ENCODE measurements at places on chromosomes 6 and 20. TPM values are rescaled to one million over a fixed set of nuclear protein-coding genes. Genes with fewer than 3 reads are reported as not detected.
A peak's percentile ranks its signal among the peaks of the same experiment; 100 is the strongest.

- no peak for DNase-seq
Observed at GRCh38 chr6:81683912-81684311, 68.6 kb downstream of the TENT5A start.

- DNase-seq = no peak
Observed at GRCh38 chr6:85041376-85041775, 277.0 kb upstream of the TBX18 start.

GRCh38 chr6:118401325-118401975 is 146.6 kb upstream of the PLN start:
- DNase-seq = no peak

DNA sequence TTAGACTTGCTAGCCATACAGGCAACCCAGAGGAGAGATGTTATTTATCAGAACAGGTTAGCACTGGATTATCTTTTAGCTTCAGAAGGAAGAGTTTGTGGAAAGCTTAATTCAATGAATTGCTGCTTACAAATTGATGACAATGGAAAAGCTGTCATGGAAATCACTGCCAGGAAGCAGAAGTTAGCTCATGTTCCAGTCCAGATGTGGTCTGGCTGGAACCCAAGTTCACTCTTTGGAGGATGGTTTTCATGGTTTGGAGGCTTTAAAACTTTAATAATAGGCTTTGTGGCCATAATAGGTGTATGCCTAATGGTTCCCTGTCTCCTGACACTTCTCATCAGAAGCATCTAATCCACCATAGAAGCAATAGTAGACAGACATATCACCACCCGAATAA is 699.0 kb downstream of the PHF3 start:
- DNase-seq = no peak

DNA sequence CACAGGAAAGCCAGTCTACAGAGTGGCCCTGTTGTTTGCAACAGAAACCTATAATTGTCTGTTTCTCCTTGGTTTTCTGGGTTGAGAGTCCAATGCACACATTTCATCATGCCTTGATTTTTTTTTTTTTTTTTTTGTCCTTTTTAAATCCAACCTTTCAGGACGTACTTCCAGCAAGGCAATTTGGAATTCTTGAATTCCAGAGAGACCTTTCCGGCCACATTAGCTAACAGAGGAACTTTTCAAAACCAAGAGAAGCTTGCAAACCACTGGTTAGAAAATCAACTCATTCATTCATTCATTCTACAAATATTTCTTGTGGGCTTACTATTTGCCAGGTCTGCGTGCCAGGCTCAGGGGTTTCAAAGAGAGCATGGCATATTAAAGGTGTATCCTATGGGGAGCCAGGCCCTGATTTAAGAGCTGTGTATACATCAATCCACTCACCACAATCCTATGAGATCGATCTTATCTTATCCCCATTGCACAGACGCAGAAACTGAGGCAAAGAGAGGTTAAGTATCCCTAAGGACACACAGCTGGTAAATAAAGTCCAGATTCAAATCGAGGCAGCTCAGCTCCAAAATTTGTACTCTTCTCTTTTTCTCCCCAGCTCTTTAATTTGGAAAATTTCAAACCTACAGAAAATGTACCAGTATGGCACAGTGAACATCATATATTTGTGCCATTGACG is 43.0 kb downstream of the EYA2 start:
- no peak for DNase-seq

DNA sequence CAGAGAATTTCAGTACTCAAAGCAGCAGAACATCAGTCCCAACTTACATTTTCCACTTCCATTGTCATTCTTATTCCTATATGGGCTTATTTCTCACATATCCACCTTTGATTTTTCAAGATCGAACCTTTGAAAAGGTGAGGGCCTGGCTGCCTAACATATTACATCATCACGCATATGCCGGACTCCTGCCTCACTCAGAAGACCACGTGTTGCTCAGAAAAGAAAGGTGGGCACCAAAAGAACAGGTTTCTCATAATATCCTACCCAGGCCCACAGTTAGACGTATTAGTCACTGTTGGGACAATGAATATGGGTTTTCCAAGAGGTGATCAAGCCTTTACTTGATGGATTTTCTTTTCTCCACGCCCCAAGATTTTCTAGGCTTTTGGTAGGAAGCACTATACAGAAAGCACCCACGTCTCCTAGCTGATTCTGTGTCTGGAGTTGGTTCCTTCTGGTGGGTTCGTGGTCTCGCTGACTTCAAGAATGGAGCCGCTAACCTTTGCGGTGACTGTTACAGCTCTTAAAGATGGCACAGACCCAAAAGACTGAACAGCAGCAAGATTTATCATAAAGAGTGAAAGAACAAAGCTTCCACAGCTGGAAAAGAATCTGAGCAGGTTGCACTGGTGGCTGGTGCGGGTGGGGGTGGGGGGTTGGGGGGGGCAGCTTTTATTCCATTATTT is 168.9 kb downstream of the ATXN1 start:
- DNase-seq = no peak

- no peak for DNase-seq
Observed at GRCh38 chr6:27758491-27758890, 153.7 kb downstream of the OR2B2 start.

- DNase-seq = no peak
Observed at GRCh38 chr6:28003661-28004060, 46.6 kb downstream of the OR2B6 start.

- no peak for DNase-seq
Observed at GRCh38 chr20:47676219-47676721, 109.0 kb downstream of the SULF2 start.

GRCh38 chr20:51335329-51335841 is 207.1 kb downstream of the NFATC2 start:
- no peak for DNase-seq

DNA sequence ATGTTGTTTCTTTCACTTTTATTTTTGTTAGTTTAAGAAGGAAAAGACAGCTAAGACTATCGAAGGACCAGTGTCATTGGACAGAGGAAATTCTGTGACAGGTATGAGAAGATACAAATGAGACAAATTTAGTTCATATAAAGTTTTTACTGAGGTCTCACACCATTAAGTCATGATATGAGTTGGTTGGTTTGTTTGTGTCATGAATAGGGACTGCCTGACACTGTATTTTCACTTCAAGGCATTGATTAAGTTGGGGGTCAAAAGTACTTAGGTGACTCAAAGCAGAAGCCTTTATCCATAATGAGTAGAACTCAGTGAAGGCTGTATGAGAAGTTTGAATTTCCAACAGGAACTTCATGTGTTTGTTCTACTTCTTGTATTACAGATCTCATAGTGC is 21.3 kb upstream of the HIVEP2 start:
- DNase-seq = no peak

GRCh38 chr20:24439737-24440387 is 29.6 kb upstream of the SYNDIG1 start:
- DNase-seq = no peak

DNA sequence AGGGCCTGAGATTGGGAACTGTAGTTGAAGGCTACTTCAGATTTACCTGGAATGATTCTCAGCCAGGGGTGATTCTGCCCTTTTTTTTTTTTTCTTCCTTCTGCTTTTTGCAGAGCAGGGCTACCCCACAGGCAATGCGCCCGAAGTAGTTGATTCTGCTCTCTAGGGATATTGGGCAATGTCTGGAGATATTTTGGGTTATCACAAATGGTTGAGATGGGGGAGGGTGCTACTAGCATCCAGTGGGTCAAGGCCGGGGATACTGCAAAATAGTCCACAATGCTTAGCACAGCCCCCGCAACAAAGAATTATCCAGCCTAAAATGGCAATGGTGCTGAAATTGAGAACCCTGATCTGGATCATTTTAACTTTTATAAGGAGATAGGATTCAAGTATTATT is 71.2 kb upstream of the ZMYND8 start:
- no peak for DNase-seq

DNA sequence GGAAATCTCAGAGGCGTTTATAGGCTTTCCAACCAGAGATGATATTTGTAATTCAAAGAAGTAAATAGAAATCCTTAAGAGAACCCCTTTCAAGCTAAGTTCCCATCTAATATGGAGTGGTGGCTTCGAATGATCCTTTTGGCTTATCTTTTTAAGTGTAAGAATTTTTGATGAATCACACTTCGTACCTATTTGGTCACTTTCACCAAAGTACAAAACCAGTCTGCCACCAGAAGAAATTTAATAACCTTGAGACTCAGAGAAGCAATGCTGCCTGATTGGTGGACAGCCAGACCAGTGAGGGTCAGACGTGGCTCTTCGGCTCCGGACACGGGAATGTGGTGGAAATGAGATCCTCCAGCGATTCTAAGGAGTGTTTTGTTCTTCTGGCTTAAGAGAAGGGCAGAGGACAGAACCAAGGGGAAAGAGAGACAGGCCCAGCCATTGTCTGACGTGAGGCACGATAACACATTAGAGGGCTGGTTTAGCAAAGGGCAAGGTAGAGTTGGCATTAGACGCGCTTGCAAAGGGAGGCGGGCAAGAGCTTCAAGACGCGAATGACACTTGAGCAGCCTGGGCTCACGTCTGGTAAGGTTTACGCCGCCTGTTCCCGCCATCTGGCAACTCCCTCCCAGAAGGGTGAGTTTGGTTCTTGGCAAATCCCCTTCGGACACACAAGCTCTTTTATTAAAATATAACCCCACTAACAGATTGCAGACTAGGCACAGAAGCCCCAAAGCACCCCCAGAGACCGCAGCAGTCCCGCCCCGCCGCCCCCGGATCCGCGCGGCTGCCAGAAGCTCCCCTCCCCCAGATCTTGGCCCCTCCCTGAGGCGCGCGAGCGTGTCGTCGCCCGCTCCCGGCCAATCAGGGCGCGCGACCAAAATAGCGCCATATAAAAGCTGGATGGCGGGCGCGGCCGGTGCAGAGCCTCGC is 50.0 kb upstream of the EZR start:
- peak; percentile 90 for DNase-seq

GRCh38 chr20:878511-879307 is 37.4 kb downstream of the ANGPT4 start:
- no peak for DNase-seq

- no peak for DNase-seq
Observed at GRCh38 chr20:17590245-17590644, 20.4 kb downstream of the DSTN start.

DNA sequence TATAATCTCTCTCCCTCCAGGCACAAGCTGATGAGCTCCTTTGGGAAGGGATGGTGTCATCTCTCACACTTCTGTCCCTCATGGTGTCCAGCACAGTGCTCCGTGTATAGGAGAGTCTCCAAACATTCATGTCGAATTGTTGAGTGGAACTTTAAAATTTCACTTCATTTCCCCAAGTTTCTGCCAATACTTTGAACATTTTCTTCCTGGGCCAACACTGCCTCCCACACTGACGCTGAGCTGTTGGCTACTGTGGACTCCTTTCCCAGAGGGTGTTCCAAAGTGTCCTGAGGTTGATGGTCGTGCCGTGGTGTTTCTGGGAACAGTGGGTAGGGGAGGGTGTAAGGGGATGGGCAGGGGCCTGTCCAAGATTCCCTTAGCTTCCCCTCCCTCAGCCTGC is 122.7 kb downstream of the TIAM2 start:
- no peak for DNase-seq

DNA sequence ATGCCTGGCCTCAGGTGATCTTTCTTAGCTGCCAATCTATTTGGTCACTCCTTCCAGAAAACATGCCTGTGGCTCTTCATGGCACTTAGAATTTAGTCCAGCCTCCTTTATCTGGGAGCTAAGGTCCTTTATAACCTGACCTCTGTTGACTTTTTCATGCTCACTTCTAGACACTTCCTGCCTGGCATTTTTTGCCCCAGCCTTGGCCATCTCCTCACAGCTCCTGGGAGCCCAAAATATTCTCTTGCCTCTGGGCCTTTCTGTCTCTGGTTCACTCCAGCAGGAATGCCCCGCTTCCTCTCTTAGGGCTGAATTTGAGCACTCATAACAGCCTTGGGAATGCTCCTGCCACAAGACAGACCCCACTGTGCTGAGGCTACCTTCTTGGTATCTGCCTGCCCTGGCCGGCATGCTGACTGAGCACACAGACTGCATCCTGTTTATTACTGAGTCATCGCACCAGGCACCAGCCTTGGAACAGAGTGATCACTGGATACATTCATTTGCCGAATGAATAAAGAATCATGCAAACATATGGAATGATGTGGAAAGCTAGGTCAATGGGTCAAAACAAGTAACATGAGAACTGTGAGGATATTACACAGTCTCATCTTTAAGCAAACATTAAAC is 5.8 kb upstream of the EEF1E1 start:
- DNase-seq = no peak

- DNase-seq = no peak
Observed at GRCh38 chr20:6942266-6942665, 174.8 kb downstream of the BMP2 start.

DNA sequence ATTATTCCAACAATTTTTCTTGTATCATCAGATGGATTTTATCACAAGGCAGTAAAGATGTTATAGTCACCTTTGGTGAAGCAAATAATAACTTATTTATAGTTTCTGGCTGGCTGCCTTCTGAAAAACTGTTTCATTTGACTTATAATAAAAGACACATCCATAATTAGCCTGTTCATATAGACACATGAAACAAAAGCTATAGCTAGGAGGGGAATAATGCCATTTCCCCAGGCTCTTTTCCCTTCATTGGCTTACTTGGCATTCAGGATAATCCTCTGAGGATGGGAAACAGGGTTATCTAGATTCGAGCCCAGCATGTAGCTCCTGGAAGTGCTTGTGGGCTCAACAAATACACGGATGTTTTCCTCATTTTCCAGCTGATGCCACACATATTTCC is 17.5 kb downstream of the MMP24 start:
- no peak for DNase-seq

DNA sequence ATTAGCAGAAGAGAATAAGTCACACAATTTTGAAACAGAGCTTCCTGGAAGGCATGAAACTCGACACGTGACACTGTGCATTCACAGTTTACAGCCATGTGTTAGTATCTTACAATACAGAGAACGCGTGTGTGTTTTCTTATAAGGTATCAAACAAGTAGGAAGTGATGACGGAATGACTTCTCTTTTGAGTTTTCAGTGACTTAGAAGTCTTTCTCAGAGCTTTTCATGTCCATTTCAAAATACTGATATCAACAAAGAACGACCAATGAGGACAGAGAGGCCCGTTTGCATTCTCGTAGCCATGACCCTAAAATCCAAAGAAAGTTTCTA is 36.6 kb upstream of the DUSP22 start:
- no peak for DNase-seq

DNA sequence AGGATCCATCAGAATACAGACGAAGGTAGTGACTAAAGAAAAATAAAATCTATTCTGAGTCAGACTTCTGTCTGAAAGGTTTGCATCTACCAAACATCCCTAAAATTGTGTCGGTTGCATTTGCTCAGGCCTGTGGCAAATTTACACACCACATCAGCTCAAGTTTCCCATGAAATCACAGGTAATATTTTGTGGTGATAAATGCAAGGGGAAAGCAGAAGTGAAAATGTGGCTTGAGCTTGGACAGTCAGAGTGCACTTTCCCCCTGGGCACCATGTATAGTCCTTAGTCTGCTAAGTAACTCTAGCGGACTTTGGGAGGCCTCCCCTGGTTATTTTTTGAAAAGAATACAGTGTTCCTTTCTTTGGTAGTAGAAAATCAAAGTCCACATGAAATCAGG is 159.1 kb downstream of the PKHD1 start:
- DNase-seq = no peak

- no peak for DNase-seq
Observed at GRCh38 chr6:40804905-40805304, 217.7 kb upstream of the LRFN2 start.

Gene RALY
- 26.8 TPM for total RNA-seq

Gene ARFGEF3
- total RNA-seq = 0.18 TPM

Gene SLPI
- 147 TPM for total RNA-seq

Gene HRH3
- not detected for total RNA-seq

Gene CPXM1
- not detected for total RNA-seq

Gene PACRG
- total RNA-seq = 1.8 TPM

Gene WFDC10B
- not detected for total RNA-seq

Gene EBF4
- 8.9 TPM for total RNA-seq

Gene PPP1R14C
- total RNA-seq = 0.08 TPM

Gene ECT2L
- not detected for total RNA-seq
